ENCODE measurements at places on chromosomes 3 and 15. TPM values are rescaled to one million over a fixed set of nuclear protein-coding genes. Genes with fewer than 3 reads are reported as not detected.

DNA sequence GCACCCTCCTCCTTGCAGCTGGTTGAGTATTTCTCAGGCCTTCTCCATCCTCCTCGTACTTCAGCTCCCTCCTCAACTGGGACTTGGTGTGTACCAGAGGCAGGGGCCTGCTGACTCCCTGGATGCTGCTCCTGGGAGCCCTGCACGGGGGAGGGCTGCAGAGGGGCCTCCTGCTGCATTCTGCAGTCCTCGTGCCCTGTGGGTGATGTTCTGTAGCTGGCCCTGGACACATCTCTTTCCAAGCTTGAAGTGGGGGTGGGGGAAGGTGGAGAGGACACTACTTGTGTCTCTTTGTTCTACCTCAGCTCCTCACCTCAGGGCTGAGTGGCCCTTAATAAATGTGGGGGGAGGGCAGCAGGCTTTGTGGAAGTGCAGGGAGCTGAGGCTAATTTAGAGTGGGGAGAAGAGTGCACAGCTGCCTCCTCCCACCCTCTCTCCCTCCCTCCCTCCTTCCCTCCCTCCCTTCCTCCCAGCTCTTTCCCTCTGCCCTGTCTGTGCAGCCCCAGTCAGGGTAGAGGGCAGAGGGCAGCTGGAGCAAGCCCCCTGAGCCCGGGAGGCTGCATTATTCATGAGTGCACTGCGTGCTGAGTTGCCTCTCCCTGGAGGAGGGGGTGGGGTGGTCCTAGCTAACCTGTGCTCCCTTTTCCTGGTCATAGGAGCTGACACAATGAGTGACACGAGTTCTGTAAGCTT, 3.7 kb upstream of the GRM2 start:
- DNase-seq: no peak

FBXW12 gene
- total RNA-seq: not detected

GRCh38 chr3:158107605-158108444, 1.6 kb upstream of the SHOX2 start:
- DNase-seq: no peak

ALDH1L1 gene
- not detected for total RNA-seq

MEF2A gene
- total RNA-seq: 27.1 TPM

- DNase-seq: no peak
Measured at GRCh38 chr3:31661993-31662670, 129.4 kb downstream of the STT3B start.
